ENCODE measurements at places on chromosomes 2 and 18.

DNA sequence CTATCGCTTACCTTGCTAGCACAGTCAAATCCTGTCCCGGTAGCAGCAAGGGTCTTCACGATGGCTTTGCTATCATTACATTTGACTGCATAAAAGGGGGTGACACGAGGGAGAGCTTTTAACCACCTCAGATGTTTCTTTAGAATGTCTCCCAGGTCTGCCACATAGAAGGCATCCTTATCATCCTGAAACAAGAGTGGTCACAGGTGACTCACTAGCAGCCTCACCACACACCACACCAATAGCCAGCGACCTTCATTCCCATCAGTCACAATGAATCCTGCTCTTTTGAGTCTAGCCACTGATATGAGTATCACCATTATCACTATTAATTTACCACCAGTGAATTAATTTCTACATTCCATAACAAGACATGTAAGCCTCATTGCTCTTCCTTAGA lies 3.7 kb downstream of the ODC1 start:
- no peak for DNase-seq

DNA sequence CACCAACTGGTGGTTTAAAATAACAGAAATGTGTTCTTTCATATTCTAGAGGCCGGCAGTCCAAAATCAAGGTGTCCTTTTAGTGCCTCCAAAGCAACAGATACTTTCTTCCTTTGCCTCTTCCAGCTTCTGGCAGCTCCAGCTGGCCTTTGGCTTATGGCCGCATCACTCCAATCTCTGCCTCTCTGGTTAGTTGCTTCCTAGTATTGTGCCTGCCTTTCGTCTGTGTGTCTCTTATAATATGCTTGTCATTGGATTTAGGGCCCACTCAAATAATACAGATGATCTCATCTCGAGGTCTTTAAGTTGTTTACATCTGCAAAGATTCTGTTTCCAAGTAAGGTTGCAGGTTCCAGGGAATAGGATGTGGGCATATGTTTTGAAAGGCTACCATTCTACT lies 855.2 kb upstream of the ID2 start:
- no peak for DNase-seq

GRCh38 chr2:25772078-25772477 lies 98.7 kb upstream of the DTNB start:
- no peak for DNase-seq

DNA sequence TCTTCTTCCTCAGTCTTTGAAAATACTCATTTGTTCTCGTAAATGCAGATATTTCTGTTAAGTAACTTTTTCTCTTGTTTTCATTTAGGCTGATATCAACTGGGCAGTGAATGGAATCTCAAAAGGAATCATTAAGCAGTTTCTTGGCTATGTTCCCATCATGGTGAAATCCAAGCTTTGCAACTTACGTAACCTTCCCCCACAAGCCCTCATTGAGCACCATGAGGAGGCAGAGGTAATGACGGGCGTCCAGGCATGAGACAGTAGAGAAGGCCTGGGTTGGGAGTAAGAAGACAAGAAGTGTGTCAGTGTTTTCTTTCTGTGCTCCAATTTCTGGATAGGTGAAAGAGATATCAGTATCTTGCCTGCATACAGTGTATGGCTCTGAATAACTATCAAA lies 5.1 kb downstream of the POLR1B start:
- DNase-seq: peak; percentile 18

- no peak for DNase-seq
Measured at GRCh38 chr2:1082456-1083205, 132.0 kb downstream of the SNTG2 start.

GRCh38 chr2:80378-80777 lies 34.1 kb upstream of the FAM110C start:
- no peak for DNase-seq

DNA sequence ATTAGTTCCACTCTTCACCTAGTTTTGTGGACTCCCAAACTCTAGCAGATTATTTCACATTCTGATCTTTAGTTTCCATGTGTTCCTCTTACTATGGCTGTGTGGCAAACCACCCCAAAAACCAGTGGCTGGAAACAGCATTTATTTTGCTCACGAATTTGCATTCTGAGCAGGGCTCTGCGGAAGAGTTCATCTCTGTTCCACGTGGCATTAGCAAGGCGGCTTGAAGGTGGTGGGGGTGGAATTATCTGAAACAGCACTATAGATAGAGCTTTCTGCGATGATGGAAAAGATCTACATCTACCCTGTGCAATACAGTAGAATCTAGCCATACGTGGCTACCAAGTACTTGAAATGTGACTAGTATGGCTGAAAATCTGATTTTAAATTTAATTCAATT lies 5.9 kb downstream of the TWSG1 start:
- no peak for DNase-seq

DNA sequence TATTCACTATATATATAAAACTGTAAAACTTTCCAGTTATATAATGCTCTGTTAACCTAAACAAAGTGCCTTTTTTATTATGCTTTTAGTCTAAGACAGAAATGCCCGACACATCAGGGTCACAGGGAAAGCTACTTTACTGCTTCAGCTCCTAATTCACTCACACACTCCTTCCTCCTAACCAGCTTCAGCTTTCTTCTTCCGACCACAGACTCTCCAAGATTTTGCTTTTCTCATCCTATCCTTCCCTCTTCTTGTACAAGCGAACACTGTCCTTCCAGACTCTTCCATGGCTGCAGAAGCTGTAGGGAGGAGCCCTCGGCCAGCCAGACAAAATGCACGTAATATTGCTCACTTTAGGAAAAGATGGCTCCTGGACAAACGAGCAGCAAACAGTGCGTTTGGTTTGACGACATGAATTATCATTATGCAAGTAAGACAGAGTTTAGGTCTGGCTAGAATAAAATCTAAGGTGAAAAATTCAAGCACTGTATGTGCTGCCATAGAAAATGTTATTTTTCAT lies 47.5 kb upstream of the HNRNPA3 start:
- no peak for DNase-seq

- DNase-seq: no peak
Measured at GRCh38 chr2:66301767-66302140, 133.2 kb upstream of the MEIS1 start.

GRCh38 chr2:230356084-230356483 lies 29.1 kb downstream of the SP140L start:
- DNase-seq: no peak

- no peak for DNase-seq
Measured at GRCh38 chr18:46301571-46301970, 197.4 kb downstream of the HAUS1 start.

DNA sequence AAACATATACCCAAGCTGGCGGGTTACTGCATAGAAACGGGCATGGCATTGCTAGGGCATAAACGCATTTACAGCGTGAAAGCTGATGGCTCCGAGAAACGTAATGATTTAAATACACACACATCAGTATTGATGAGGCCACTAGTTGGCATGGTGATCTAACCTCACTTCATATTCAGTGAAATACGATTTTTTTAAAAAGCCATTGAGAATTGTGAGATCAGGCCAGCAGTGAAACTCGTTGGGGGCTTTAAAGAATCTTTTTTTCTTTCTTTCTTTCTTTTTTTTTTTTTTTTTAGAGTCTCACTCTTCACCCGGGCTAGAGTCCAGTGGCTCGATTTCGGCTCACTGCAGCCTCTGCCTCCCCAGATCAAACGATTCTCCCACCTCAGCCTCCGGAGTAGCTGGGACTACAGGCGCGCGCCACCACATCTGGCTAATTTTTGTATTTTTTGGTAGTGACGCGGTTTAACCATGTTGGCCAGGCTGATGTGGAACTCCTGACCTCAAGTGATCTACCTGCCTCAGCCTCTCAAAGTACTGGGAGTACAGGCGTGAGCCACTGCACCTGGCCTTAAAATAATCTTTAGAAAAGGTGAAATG lies 2.4 kb upstream of the SMAD7 start:
- no peak for DNase-seq

DNA sequence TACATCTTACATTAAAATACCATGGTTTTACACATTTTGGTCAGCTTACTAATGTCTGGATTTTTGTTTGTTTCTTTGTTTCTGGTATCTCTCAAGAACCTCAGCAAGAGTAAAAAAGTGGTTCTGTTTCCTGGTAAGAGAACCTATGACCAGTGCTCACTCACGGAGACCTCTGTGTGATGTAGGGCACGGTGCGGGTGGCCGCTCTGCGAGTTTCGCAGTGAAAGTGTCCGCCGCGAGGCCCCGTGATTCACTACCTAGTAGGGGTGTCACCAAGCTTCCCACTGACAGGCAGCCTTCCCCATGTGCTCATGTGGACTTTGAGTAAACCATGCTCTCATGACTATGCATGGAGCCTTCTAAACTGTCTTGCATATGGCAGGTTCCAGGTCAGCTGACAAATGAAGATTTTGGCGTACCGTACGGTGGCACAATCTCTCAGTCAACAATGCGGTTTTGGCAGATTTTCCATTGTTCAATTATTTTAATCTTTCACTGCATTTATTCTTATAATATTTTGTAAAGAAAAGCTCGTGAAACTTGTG lies 137.3 kb downstream of the DCDC2C start:
- DNase-seq: no peak

DNA sequence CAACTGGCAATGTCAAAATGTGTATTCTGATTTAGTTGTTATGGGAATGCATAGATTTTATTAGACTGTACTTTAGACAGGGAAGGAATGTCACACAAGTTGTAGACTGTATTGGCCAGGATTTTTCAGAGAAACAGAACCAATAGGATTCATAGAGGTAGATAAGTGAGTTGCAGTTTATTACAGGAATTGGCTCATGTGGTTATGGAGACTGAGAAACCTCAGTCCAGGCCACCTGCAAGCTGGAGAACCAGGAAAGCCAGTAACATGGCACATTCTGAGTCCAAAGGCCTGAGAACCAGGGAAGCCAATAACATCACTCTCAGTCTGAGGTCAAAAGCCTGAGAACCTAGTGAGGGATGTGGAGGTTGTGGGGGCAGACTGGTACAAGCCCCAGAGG lies 1.8 kb upstream of the GALNT5 start:
- DNase-seq: no peak

- peak; percentile 16 for DNase-seq
Measured at GRCh38 chr2:241773511-241774418, 2.9 kb upstream of the GAL3ST2 start.

GRCh38 chr2:231648579-231649174 lies 56.0 kb downstream of the TEX44 start:
- no peak for DNase-seq

- DNase-seq: peak; percentile 21
Measured at GRCh38 chr2:29314816-29315571, 199.8 kb downstream of the CLIP4 start.

DNA sequence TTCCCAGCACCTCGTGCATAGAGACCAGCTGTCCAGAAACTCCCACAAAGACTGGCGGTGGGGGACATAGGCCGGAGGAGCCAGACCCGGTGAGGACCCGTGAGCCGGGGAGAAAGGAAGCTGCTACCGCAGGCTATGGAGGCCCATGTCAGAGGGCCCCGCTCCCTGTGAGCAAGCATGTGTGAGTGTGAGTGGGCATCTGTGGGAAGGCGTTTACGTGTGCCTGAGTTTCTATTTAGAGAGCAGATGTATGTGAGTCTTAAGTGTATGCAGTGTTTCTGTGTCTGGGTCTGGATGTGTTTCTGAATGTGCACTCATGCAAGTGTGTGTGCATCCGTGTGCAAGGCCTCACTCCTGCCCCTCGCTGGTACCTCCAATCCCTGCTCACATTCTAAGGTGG lies 187.8 kb upstream of the RAB6C start:
- no peak for DNase-seq

DNA sequence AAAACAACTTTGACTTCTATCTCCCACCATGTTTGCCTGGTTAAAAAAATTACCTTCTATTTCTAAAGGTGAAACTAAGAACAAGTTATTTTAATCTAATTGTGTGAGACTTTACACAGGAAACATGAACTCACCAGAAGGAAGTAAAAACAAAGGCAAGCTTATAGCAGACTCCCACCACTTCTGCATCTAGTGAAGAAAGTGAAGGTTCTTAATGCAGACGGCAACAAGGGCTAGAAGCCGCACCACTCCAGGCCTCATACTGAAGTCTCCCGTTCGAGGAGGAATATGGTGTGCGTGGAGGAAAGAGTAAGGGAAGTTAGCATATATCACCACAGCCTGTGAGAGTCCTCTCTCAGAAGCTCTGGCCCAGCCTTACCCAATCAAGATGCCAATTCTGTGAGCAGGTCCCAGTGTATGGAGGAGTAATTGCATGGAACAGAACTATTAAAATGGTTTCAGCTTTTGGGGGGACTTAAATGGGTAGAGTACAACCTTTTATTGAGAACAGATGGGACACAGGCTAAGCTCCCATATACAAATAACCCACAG lies 958.7 kb downstream of the BCL11A start:
- no peak for DNase-seq

DNA sequence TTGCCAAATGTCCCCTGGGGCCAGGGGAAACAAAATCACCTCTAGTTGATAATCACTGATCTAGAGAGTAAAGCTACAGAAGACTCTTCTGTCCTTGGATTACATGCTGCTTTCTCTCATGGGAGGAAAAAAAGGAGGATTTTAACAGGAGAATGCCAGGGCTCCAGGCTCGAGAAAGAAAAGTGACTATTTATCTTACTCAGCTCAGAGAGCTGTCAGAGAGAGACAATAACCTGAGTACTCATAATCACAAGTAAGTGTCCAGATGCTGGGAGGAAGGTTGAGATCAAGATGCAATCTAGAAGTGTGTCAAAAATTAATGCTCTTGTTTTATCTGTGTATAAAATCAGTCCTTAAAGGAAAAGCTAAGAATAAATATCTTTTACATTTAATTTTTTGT lies 133.3 kb downstream of the PTRHD1 start:
- DNase-seq: no peak

- DNase-seq: no peak
Measured at GRCh38 chr2:12110074-12110473, 363.6 kb downstream of the LPIN1 start.

- DNase-seq: no peak
Measured at GRCh38 chr2:41705634-41706033, 342.2 kb upstream of the PKDCC start.

DNA sequence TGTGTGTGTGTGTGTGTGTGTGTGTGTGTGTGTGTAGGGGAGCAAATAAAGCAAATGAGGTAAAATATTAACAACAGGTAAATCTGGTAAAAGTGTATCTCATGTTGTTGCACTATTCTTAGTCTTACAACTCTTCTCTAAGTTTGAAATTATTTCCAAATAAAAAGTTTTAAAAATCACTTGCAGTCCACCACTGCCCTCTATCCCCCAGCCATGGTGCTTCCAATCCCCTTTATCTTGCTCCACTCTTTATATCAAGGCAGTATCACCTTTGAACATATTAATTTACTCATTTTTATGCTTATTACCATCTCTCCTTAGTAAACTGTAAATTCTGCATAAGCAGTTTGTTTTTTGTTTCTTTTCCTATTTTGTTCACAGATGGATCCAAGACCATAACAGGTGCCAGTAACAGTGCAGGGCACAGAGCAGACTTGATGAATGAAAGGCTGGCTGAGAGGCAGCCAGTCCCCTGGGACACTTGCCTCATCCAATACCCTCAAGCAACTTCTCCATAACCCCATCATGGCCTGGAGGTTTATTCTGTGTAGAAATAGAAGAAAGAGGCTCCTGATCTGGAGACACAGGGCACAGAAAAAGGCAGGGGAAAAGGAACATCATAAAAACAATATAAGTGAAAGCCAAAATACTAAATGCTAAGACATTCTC lies 67.6 kb downstream of the LDAH start:
- no peak for DNase-seq

GRCh38 chr2:98777076-98777475 lies 46.1 kb upstream of the MGAT4A start:
- no peak for DNase-seq

GRCh38 chr2:132544006-132544630 lies 125.9 kb downstream of the LYPD1 start:
- no peak for DNase-seq
